ENCODE measurements at places on chromosomes 3 and 15.
A peak's percentile ranks its signal among the peaks of the same experiment; 100 is the strongest.

- DNase-seq, result no peak
Observed at GRCh38 chr3:72897758-72898007, 9.8 kb downstream of the GXYLT2 start.

DNA sequence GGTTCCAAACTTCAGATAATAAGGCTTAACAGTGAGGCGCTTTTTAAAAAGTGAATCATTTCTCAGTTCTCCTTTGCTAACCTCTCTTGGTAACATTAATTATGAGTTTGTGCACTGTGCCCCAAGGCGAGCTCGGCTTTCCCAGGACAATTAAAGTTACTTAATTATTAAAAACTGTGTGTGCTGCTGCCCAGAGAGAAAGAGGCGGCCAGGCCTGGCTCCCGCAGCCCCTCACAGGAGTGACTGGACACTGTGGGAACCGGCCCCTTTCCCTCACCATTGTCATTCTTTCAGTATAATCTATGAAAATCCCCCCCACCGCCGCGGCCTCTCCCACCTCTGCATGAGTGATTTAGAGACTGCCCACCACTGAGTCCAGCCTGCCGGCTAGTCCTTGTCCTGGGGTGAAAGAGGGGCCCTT is 43.1 kb upstream of the HES1 start:
- no peak for DNase-seq

GRCh38 chr3:197407053-197407452 is 108.6 kb upstream of the DLG1 start:
- no peak for DNase-seq

- no peak for DNase-seq
Observed at GRCh38 chr3:29333576-29333975, 52.7 kb downstream of the RBMS3 start.

- DNase-seq, result no peak
Observed at GRCh38 chr3:153903430-153903829, 217.8 kb upstream of the ARHGEF26 start.

- DNase-seq, result no peak
Observed at GRCh38 chr15:63977119-63977518, 69.2 kb downstream of the DAPK2 start.

DNA sequence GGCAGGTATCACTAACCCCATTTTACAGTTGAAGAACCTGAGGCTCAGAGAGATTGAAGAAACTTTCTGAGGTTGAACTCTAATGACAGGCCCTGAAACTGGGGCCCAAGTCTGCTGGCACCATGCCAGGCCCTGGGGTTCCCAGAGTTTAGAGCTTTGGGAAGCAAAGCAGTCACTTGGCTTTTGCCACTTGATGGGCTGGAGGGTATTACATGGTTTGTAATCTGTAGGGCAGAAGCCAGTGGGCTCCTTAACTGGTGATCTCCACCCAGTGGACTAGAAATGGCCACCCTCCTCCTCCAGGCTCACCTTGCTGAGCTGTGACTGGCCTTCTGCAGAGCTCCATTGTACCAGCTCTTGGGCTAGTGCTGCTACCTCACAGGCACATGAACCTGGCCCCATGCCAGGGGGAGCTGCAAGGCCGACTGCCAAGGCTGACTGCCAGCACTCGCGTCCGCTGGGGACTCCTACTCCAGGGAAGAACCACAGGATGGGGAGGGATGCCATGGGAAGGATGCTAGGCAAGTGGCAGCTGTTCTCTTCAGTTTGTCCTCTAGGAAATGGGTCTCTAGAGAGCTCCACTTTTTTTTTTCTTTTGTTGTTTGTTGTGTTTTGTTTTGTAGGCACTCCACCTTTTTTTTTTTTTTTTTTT is 104.8 kb downstream of the ETFA start:
- peak; percentile 30 for DNase-seq

DNA sequence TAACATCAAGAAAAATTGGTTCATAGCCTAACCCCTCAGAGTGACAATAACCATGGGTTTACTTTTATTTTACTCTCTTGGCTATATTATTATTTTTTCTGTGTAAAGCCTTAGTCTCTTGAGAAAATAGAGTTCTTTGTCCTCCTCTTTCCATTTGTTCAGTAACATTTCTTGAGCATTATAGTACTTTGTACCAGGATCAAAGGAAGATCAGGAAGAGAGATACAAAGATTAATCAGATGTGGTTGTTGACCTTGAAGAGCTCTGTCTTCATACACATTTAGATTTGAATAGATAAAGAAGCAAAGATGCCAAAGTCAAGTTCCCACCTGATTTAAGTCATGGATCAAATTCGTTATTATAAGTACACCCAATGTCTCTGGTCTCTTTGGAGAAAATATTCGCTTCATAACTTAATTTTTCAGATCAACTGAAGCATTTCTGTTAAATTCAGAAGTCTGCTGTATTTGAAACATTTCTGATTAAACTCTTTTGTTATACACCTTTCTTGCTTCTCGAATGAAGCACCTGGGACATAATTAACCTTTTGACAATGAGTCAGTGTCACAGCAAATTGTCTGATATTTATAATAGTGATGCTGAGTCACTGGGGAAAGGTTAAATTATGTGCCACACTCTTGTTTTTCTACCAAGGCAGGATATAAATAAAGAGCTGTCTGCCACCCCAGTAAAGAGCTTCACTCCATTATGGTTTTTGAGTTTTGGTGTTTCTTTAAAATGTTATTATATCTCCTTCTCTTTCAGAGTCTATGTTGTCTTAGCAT is 100.2 kb downstream of the GHSR start:
- DNase-seq, result no peak
